ENCODE measurements at places on chromosomes 12 and 14. TPM values are rescaled to one million over a fixed set of nuclear protein-coding genes. Genes with fewer than 3 reads are reported as not detected.
A peak's percentile ranks its signal among the peaks of the same experiment; 100 is the strongest.

GRCh38 chr12:110638796-110639195 is 24.9 kb downstream of the TCTN1 start:
- ATAC-seq, result no peak

GRCh38 chr14:96519970-96520369 is 17.8 kb downstream of the PAPOLA start:
- ATAC-seq, result no peak

The TSPAN11 gene
- 0.72 TPM for total RNA-seq

- peak; percentile 44 for ATAC-seq
Measured at GRCh38 chr12:112283546-112283945, 98.7 kb downstream of the HECTD4 start.

GRCh38 chr12:116094475-116094874 is 183.0 kb downstream of the MED13L start:
- no peak for ATAC-seq

- no peak for ATAC-seq
Measured at GRCh38 chr14:103260629-103261124, 73.4 kb upstream of the EIF5 start.

DNA sequence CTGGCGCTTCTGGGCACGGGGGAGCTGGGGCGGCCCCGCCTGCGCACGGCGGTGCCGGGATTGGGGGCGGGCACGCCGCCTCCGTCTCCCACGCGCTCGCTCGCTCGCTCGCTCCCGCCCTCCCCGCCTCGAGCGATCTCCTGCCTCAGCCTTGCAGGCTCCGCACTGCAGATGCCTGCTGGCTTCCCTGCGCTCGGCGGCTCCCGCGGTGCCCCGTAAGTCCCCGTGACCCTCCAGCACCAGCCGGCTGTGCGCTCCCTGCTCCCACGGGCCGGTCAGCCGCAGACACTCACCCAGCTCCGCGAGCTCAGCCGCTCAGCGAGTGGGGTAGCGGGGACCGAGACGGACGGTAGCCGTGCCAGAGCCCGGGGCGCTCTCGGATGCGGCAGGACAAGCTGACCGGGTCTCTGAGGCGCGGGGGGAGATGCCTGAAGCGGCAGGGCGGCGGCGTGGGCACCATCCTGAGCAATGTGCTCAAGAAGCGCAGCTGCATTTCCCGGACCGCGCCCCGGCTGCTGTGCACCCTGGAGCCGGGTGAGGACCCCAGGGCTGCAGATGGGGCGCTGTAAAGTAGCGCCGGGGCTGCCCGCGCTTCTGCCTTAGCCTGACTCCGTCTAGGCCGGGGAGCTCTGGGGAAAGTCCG is at the start of gene TBC1D30:
Gene TBC1D30, plus strand, starts transcription at position 148 of the 643 bp plus-strand sequence. Its CDS starts 233 bp downstream, at position 381.
- ATAC-seq, result peak; percentile 16

DNA sequence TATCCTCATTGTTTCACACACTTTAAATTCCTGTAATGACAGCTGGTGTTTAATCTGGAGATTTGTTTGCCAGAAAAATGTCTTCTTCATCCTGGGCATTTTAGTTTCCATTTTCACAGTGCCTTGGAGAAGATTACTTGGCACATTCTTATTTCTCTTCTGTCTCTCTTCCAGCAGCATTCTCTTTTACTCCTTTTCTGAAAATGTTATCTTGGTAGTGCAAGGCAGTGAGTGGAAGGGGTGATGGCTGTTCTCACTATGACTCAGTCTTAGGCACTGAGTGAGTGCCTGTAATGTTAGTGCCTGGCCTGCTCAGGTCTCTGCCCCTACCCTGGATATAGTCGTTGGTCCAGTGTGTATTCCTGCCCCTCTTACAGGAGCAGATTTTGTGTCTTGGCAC is 13.1 kb downstream of the CLECL1 start:
- ATAC-seq, result no peak

DNA sequence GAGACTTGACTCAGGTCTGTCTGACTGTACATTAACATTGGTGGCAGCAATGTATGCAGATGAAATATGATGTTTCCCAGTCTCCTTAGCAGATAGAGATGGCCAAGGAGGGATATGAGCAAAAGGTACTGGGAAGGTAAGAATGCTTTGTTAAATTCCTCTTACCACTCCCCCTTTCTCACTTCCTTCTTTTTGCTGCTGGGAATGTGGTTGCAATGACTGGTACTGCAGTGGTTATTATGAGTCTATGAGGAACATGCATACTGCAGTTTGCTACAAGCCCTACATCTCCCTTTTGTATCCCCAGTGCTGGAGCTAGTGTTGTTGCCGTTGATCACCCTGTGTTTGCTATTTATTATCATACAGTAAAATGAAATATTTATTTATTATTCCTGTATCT is 35.9 kb downstream of the ALDH1L2 start:
- no peak for ATAC-seq

DNA sequence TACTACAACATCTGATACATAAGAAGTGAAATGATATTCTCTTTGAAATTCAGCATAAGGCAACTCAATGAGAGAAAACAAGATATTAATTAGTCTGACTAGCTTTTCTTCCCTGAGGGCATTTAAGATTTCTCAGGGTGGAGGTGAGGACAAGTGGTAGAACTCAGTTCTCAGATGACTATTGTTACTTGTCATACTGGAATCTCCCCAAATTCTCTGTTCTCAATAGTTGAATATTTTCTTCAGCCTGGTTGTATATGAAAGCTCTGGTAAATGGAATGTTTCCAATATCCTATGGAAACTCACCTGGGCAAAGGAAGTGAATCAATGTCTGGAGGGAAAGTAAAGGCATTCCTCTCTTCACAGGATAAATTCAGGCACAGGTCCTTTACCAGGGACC is 18.2 kb upstream of the ITGA5 start:
- no peak for ATAC-seq

DNA sequence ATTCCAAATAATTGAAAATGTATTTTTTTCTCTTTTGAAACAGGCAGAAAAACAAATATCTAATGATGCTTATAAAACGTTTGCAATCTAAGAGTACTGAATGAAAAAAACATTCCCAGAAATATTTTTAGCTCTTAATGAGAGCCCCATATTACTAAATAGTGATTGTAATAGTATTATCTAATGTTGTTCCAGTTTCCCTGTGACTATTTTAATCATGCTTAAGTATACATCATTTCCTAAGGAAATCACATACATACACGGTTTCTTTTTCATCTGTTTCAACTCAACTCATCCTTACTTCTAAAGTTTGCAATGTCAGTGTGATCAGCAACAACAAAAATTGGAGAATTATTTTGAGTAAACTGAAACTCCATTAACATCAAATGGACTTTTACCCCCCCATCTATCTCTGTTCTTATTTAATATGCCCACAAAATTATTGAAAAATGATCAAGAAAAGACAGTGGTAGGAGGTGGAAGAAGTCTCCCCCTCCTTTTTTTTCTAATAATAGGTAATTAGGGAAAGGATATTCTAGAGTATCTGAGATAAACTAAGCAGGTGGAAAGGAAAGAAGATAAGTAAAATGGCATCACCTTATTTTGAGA is 530.1 kb upstream of the ATP2B1 start:
- no peak for ATAC-seq

- ATAC-seq, result peak; percentile 13
Measured at GRCh38 chr12:47270782-47271664, 191.3 kb upstream of the AMIGO2 start.

GRCh38 chr12:77571127-77571526 is 259.6 kb upstream of the NAV3 start:
- ATAC-seq, result no peak

- ATAC-seq, result no peak
Measured at GRCh38 chr14:96016501-96017160, 22.5 kb upstream of the C14orf132 start.

DNA sequence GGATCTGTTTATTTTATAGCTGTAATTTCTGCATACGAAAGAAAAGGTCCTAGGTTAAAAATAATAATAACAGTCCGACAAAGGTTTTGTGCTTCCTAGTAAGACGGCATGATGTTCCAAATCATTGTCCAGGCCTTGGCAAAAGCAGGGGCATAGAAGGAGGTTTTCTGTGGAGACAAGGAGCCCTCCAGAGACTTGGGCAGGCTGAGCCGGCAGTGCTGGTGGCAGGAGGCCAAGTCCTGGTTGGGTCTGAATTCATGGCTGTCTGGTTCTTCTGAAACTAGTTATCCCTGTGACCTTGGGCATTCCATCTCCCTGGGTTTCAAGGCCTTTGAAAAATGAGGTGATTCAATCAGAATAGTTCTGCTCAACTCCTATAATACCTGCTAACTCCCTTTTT is 44.0 kb downstream of the KCNK13 start:
- ATAC-seq, result no peak

DNA sequence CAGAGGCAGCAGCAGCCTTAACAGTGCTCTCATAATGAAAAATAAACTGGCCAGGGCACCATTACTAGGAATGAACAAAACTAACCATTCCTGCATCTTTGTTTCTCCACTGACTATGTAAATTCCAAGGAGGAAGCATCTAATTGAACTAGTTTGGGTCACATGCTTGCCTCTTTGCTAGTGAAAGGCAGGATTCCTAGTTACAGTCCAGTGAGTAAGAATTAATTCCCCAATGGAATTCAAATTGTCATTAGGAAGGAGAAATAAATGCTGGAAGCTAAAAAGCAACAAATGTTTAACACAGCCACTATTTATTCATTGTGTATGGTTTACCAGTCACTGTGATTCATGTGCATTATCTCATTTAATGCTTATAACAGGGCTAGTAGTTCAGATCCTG is 316.0 kb downstream of the CCDC91 start:
- ATAC-seq, result no peak

- no peak for ATAC-seq
Measured at GRCh38 chr12:32322354-32322753, 77.0 kb upstream of the FGD4 start.

The NR2C1 gene
- 13.0 TPM for total RNA-seq

- ATAC-seq, result peak; percentile 27
Measured at GRCh38 chr12:120539303-120539702, 5.1 kb downstream of the RNF10 start.

DNA sequence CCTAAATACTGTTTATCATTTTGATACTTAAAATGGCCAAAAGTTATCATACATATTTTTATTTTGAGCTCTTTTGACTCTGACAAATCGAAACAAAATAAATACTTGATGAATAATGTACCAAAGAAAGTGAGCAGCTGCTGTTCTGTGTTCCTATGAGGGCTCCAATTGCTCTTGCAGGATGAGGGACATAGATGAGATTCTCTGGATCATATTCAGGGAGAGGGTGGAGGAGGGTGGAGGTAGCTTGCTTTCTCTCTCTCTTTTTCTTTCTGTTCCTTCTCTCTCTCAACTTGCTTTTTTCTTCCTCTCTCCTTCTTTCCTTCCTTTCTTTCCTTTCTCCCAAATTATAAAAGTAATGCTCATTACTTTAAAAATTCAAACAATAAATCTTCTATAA is 8.9 kb upstream of the MYH7 start:
- ATAC-seq, result no peak

The IRAK3 gene
- 3.0 TPM for total RNA-seq

- ATAC-seq, result peak; percentile 86
Measured at GRCh38 chr12:121812320-121812871, 8.6 kb downstream of the SETD1B start.

The MAP3K9 gene
- total RNA-seq, result 20.1 TPM

DNA sequence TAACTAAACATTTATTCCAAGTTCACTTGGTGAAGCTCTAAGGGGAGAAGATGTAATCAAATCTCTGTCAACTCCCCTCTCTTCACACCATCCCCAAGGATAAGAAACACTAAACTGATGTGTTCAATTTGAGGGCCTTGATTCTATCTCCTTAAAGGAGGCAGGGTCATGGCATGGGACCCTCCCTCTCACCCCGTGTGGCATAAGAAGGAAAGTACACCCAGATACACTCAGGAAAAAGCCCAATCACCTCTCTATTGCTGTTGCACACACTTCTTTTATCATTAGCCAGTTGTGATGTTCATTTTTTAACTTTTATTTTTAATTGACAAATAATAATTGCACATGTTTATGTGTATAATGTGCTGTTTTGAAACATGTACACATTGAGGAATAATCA is 35.1 kb downstream of the WASHC3 start:
- ATAC-seq, result no peak

- peak; percentile 94 for ATAC-seq
Measured at GRCh38 chr12:19402211-19402610, 37.1 kb upstream of the AEBP2 start.

- ATAC-seq, result no peak
Measured at GRCh38 chr14:98203421-98203820, 1068.6 kb downstream of the BCL11B start.

- ATAC-seq, result no peak
Measured at GRCh38 chr12:6604259-6605029, 2.7 kb downstream of the CHD4 start.

GRCh38 chr12:27946421-27946820 is 26.1 kb downstream of the PTHLH start:
- ATAC-seq, result no peak

DNA sequence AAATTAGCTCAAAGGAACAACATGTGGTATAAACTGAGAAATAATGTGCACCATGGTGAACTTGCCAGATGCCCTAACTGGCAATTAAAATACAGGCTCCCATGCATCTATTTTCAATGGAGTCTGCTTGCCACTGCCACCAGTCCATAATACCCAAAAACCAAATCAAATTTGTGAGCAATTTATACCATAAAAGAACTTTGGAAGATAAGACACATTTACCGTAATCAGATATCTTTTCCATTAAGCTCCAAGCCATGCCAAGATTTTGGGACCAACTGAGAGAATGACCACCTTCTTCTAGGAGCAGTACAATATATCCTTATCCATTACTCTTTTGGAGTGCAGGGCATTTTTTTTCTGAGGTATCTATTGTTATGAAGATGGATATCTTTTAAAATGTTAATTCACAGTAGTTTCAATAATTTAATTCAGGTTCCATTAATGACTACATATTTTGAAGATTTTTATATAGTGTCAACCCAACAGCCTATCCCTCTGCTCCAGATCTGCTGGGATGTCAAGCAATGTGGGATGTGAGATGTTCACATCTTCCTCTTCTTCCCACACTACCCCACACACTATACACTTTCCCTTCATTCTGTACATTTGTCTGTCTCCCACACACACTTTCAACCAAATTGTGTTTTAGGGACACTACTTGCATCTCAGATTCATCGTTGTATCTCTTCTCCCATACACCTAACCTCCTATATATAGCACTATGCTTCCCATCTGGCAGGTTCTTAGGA is 53.3 kb downstream of the KIF21A start:
- ATAC-seq, result no peak

- ATAC-seq, result no peak
Measured at GRCh38 chr14:94868772-94869072, 98.8 kb upstream of the GSC start.

- ATAC-seq, result peak; percentile 72
Measured at GRCh38 chr12:79690638-79691510, at the start of gene PAWR. Gene PAWR, minus strand, starts transcription at chr12:79690964. Its CDS starts 720 bp downstream, at chr12:79690244.

DNA sequence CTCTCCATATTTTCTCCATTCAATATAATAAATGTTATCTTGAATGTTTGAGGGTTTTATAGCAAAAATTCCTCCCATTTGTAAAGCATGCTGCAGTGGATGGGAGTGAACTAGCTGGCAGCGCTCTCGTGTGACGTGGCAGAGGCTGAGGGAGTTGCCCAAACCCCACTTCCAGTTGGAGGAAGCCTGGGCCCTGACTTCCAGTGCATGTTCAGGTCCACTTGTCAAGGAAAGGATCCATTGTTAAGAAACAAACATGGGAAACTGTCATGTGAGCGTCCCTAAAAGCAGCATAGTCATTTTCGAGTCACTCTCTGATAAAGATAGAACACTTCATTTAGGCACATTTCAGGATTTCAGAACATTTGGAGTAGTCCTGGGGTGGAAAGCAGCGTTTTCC is 116.6 kb downstream of the SLC25A47 start:
- ATAC-seq, result no peak

Data from esophagus mucosa (tissue), 1 donor.